Activated CD4-positive, alpha-beta memory T cell treated with anti-CD3 and anti-CD28 coated beads, Interleukin-2, amount 10 ng/mL, durations not matched to agents 7 days and 5 days (primary cell): ENCODE measurements at places on chromosomes 7 and 10.

GRCh38 chr7:5692112-5692844 lies 89.2 kb downstream of the RNF216 start:
- DNase-seq: no peak

- DNase-seq: no peak
Observed at GRCh38 chr10:102492344-102492939, 10.1 kb downstream of the ACTR1A start.

DNA sequence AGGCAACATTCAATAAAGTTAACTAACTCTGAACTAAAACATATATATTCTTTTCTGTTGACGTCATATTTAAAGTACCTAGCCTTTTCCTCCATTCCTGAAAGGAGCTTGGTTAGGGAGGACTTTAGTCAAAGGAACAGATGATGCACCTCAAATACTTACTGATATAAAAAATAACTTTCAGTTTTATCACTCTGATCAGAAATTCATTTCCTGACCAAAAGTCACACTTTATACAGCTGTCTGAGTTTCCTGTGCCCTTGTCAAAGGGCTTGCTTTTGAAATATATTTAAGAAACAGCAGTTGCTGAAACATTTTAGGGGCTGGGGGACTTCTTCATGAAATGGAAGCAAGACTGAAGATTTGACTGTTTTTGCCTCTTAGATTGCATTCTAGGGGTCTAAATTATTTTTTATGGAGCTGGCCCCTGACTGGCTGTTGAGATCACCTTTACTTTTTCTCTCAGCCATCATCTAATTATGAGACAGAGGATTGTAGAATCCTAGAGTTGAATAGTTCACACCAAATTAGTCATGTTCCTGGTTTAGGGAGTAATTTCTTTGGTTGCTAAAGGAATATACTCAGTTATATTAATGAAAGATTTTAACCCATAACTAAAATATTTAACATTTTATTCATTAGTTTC lies 46.6 kb downstream of the GLCCI1 start:
- no peak for DNase-seq

DNA sequence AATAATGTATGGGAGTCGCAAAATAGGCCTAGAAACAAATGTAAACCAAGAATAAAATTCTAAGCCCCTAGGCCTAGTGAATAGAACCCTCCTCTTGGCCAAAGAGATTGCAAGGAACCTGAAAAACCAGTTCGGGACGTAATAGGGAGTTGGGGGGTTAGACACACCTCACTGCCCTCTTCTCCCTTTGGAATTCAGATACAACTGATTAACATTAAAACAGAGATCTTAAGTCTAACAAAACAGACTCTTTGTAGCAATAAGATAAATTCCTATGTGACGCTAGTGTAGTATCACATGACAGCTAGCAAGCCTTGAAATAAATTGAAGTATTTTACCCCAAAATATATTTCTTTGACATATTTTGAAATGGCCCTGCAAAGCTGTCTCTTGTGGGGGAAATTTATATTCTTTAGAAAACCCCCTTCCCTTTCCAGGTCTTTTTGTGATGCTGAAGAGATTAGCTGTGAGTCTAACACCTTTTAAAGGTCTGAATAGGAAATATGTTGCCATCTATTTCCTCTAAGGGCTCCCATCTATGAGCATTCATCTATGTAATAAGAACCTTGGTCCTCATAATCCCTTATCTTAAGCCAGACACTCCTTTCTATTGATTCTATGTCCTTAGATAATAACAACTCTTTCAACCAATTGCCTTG lies 623.4 kb upstream of the NRG3 start:
- DNase-seq: no peak

DNA sequence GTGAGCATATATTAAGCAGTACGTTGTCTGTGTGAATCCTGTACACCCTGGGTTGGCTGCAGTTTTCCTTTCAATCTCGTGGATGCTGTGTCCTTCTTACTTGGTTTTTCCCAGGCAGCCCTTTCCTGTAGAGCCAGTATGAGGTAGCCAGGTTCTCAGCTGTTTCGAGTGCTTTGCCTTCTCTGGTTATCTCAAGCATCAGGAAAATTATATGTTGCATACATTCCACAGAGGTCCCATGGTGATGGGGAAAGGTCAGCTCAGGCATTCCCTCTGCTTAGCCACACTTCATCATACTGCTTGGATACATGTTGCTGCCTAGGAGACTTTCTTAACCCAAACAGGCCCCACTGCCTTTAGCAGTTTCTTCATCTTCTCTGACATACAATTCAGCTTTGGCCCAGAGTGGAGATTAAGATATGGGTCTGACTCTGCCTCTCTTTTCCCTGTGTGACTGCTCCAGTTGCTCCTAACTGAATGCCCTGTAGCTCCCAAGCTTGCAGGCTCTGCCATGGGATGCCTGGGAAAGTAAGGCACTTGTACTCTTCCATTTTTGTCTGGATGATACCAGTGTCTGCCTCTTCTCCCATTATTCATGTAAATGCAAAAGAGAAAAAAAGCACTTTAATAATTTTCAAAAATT lies 11.3 kb downstream of the GNAI1 start:
- no peak for DNase-seq

- DNase-seq: no peak
Observed at GRCh38 chr7:94810496-94810895, 96.9 kb upstream of the PPP1R9A start.
